Activated naive CD8-positive, alpha-beta T cell treated with anti-CD3 and anti-CD28 coated beads, Interleukin-2, amount 50 U/mL, for 16 hours (primary cell): ENCODE measurements at places on chromosomes 16 and 17.

GRCh38 chr17:7573324-7574080 is 5.9 kb upstream of the CD68 start:
- peak; percentile 82 for DNase-seq

DNA sequence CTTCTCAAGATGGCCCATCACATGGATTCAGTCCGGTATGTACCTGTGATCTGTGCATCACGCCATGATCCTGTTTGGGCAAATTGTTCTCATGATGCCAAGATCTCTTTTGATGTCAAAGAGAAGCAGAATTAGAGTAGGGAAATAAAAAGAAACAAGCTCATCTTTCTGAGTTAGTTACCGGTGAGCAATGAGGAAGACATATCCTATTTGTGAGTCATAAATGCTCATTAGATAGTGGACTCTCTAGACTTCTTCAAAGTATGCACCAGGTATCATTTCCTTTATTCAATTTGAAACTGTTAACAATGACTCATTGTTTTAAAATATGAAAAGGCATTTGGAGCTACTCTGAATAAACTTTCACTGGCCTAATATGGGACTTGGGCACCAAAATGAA is 8.0 kb upstream of the KRTAP4-12 start:
- no peak for DNase-seq

DNA sequence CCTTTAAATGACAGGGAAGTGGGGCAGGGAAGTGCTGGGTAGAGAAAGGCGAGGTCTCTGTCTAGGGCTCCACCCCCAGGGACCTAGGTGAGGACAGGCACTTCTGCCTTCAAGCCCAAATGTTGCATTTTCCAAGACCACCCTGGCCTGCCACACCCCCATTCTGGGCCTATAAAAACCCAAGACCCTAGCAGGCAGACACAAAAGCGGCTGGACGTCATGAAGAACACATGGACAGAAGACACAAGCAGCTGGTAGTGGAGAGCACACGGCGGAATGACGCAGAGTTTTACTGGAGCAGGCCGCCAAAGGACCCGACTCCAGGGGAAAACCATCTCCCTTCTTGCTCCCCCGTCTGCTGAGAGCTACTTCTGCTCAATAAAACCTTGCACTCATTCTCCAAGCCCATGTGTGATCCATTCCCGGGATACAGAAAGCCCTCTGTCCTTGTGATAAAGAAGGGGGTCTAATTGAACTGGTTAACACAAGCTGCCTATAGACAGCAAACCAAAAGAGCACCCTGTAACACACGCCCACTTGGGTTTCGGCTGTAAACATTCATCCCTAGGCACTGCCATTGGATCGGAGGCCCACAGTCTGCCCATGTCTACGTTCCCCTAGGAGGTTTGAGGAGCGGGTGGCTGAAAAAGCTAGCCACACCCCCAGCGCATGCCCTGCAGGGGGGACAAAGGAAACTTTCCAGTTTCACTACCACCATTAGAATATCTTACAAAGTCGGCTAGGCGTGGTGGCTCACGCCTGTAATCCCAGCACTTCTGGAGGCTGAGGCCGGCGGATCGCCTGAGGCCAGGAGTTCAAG is 622.2 kb upstream of the SALL1 start:
- no peak for DNase-seq

DNA sequence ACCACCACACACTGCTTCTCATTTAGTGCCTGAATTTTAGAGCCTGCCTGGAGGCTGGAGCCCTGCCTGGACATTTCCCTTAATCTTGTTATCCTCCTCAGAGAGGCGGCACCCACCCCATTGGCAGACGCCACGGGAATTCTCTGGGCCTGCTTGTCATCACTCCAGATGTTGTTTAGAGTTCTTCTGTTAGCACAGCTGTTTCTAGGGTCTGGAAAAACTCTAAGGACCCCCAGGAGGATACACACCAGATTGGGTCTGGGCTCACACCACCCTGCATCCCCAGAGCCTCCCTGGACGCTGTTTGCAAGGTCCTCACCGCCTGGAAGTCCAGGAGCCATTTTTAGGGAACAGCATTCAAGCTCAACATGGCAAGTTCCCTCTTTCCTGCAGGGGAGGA is 565 bp upstream of the XAF1 start:
- no peak for DNase-seq

DNA sequence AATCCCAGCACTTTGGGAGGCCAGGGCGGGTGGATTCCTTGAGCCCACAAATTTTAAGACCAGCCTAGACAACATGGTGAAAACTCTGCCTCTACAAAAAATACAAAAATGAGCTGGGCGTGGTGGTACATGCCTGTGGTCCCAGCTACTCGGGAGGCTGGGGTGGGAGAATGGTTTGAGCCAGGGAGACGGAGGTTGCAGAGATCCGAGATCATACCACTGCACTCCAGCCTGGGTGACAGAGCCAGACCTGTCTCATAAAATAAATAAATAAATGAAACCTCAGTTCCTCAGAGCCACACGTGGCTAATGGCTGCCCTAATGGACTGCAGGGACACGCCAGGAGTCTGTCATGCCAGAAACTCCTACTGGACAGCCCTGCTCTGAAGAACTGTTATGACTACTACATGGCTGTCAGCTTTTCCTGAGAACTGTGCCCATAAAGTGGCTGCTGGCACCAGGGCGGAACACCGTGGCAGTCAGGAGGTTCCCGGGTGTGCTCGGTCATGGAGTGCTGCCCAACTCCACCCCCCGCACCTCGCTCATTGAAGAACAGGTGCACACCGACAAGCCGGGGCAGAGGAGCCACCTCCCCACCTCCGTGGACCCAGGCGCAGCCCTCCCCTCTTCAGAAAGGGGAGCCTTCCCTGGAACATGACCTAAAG is 4.3 kb downstream of the TMEM11 start:
- no peak for DNase-seq

- DNase-seq: no peak
Measured at GRCh38 chr16:23452221-23452571, 793 bp downstream of the COG7 start.

GRCh38 chr17:77677211-77677610 is 281.3 kb upstream of the TNRC6C start:
- no peak for DNase-seq

DNA sequence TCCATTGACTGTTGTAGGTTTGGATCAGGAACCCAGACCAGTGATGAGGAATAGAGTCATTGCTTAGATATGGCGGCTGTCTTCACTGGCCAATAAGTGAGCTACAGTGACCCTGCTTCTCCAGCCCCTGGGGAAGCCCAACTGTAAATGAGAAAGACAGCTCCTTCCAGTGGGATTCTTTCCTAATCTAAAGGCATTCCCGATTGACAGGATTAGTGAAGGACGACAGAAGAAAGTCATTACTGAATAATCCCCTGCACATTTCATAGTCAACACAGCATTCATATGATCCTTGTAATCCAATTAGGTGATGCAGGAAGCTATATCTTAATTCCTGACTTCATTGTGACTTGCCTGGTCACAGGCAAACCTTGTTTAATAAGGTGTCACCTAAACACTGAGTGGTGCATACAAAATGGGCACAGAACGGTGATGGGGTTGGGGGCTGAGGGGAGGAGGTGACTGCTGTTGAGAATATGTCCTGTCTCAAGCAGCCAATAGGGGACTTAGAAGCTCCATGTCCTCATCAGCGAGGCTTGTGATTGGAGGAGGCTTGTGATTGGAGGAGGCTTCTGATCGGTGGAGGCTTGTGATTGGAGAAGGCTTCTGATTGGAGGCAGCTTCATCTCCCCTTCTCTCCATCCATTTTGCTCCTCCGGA is 242.6 kb downstream of the XYLT1 start:
- no peak for DNase-seq

- DNase-seq: no peak
Measured at GRCh38 chr17:8153031-8153451, 837 bp upstream of the PER1 start.

DNA sequence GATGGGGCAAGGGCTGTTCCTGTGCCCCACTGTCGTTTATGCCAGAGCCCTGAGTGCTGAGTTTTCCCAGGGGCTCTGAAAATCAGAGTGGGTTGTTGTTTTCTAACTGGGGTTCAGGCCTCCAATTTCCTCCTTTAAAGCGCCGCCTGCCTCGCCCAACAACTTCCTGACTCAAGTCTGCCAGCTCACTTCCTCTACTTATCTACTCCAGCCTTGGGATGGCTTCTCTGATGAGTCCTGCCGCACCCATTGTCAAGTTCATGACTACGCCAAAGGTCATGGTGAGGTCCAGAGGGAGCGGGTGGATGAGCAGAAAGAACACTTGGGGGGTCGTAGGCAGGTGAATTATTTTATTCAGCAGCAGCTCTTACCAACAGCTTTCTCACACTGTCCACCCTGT is 104.7 kb downstream of the UTP18 start:
- DNase-seq: no peak

DNA sequence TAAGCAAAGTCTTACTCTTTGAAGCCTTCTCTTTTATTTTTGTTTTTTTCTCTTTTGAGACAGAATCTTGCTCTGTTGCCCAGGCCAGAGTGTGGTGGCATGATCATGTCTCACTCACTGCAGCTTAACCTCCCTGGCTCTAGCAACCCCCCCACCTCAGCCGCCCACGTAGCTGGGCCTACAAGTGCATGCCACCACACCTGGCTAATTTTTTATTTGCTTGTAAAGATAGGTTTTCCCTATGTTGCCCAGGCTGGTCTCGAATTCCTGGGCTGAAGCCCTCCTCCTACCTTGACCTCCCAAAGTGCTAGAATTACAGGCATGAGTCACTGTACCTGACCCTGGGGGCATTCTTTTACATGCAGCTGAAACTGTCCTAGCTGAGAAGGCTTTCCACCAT is 154.7 kb downstream of the PRKCB start:
- no peak for DNase-seq

GRCh38 chr17:79500745-79501618 is 109.9 kb downstream of the RBFOX3 start:
- DNase-seq: no peak

DNA sequence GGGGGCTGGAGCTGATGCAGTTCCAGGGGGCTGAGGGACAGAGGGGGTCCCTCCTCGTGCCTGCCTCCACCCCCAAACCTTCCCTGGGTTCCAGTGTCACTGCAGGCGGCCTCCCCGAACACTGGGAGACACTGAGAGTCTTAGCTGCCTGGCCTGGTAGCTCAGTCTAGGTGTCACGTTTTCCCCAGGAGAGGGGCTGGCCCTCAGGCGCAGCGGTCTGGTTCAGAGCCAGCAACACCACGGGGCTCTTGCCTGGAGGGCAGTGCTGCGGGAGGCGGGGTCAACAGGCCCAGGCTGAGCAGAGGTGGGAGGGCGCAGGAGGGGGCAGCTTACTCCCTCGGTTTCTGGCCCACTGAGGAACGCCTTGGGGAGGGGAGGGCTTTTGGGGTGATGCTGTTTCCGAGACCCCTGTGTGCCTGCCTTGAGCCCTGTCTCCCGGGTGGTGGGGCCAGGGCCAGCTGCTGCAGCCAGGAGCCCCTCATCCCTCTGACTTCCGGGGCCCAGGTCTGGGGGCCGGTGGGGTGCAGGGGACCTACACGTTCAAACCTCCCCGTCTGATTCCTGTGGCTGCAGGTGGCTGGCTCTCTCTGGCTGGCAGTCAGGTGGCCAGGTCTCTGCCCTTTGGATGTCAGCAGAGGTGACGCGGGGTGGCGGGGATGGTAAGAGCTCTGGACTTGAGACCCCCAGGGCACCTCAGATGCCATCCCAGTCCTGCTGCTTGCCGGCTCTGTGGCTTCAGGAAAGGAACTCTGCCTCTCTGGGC is 89.3 kb upstream of the GSE1 start:
- DNase-seq: no peak

DNA sequence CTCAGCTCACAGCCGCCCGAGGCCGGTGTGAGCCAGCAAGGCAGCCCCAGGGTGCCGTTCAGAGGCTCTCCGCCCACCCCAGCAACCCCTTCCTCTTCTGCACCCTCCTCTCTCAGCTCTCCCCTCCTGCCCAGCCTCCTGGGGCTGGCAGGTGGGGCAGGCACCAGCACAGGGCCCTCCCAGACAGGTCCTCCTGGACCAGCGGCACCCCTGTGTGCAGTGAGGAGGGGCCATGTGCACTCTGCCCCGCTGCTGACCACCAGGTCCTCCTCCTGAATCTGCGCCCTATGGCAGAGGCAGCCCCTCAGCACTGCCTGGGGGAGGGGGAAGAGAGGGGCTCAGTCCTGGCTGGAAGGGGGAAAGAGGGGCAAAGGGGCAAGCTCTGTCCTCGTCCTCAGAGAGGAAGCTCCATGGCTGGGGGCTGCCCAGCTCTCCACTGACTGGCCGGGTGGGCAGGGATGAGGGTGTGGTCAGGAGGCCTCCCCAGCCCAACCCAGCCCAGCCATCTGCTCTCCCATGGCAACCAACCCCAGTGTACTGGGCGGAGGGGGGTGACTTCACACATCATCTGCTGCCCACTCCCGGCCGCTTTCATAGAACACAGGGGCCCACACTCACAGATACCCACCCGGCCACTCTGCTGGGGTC is 5.4 kb upstream of the BCAR1 start:
- no peak for DNase-seq

- DNase-seq: no peak
Measured at GRCh38 chr16:80503107-80503506, 37.7 kb upstream of the DYNLRB2 start.

DNA sequence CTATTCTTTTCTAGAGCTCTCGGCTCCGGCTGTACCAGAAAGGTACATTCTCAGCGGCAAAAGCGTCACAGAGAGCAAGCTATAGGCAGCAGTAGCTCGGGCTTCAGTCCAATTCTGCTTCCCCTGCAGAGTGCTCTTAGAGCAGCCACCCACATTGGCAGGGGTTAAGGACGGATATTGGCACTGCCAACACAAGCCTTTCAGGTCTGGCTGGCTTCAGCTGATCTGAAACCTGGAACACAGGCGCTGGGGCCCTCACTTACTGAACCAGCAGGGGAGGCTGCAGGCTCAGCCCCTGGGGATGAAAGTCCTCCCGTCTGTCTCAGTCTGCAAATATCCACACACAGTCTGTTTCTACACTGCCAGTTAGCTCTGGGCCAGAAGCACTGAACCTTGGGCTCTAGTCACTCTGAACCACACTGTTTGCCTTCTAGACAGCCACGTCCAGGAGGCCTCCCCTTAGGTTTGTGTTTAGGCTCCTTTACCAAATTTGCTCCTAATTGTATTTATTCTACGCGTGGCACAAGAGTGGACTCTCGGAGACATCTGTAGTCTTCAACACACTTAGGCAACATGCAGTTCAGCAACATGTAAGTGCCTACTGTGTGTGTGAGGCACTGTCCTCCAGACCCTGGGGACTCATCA is 40.1 kb downstream of the HIC1 start:
- no peak for DNase-seq
